Right cardiac atrium (tissue), 5 donors: ENCODE measurements at places on chromosomes 6 and 20. TPM values are rescaled to one million over a fixed set of nuclear protein-coding genes. Genes with fewer than 3 reads are reported as not detected.

The PKIB gene
- total RNA-seq: 0.51 TPM

The DNMT3B gene
- total RNA-seq: 0.28 TPM

DNA sequence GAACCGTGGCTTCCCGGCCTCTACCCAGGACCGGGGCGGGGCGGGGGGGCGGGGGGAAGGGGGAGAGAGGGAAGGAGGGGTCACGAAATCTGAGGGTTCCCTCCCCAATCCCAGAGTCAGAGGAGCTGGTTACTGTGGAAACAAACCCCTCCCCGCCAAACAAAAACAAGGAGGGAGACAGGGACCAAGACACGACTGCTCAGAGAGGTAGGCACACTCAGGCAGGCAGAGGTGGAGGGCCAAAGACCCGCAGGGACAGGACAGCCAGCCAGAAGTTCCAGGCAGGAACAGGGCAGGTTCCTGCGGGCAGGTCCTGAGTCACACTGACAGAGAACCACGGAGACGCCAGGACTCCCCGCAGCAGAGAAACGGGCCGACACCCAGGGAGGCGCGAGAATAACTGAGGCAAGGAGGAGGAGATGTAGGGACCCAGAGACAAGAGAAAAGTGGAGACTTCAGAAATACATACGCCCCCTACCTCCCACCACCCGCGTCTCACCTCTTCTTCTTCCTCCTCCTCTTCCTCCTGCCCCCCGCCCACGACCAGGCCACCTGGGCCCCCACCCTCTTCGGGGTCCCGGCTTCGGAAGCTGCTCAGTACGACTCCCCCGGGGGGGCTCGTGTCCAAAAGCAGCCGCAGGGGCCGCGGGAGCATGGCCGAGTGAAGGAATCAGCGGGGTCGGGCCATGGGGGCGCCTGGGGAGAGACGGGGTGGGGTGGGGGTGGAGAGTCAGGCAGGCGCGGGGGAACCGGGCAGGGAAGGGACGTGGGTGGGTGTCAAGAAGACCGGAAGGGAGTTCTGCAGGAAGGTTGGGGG lies 578 bp downstream of the RGL2 start:
- peak; percentile 79 for DNase-seq

DNA sequence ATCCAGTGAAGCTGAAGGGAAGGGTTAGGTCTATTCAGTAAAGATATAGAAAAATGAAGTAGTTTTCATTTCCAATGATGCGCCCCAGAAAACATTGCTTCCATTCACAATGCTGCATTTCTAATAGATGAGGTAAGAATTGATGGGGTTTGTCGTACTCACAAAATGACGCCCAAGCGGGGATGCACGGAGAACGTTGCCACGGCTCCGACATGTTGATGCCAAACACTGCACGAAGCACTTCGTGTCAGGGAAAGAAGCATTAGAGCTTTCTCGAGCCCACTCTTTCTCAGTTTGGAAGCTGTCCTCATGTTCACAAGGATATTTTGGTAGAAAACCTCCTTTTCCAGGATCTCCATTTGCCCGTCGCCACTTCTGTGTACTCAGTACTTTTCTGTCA lies 21.6 kb upstream of the MAFB start:
- peak; percentile 66 for DNase-seq

GRCh38 chr6:168972128-168972527 lies 281.5 kb downstream of the THBS2 start:
- DNase-seq: no peak

- DNase-seq: no peak
Measured at GRCh38 chr20:58637466-58638213, 13.4 kb upstream of the STX16 start.

The CRIP3 gene
- total RNA-seq: 2.2 TPM

- no peak for DNase-seq
Measured at GRCh38 chr20:24781418-24781980, 167.6 kb upstream of the CST7 start.

DNA sequence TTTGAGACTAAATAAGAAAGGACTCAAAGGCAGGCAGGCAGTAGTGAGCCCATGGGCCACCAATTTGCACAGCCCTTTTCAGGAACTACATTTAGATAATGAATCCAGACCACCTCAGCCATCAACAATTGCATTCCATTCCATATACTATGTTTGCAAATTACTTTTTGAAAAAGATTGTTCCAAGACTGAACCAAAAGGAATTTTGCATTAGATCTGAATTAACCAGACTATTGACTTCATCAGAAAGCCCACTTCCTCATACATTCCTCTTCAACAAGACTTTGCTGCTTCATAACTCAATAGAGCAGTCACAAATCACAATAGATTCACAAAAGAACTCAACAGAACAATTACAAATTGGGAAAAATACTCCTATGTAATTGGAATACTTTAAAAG lies 229.1 kb downstream of the SIM1 start:
- no peak for DNase-seq

The DYNLT2 gene
- total RNA-seq: 1.0 TPM

- DNase-seq: no peak
Measured at GRCh38 chr6:151757506-151757955, 50.0 kb upstream of the ESR1 start.

The SYCP2L gene
- total RNA-seq: 0.51 TPM

- DNase-seq: no peak
Measured at GRCh38 chr6:108502832-108503231, 57.9 kb upstream of the FOXO3 start.

DNA sequence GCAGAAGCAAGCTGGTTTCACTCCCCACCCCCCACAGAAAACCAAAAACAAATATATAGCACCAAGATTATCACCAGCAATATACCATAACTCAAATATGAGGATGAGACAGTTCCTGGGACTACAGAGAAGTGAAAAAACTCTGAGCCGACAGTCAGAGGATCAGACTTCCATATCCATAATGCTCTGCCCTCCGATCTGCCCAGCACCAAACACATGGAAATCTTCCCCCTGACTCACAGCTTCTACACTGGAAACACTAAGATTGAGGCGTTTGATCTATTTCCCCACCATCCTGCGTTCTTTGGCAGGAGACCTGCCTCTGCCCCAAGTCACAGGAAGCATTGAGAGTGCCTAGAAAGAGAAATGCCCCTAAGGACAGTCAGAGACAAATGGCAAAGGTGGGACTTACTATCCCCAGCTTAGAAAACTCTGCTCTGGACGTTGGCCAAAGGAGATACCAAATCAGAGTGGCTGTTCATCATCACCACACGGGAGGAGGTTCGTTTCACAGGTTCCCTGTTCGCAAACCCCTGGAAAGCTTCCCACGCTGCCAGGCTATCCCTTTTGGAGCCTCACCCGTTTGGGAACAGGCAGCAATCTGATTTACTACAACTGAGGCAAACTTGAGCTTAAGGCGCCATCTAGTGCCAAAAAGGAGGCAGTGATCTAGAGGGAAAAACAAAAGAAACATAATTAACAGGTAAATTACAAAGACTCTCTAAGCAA lies 48.7 kb upstream of the SRSF6 start:
- DNase-seq: no peak

The CABLES2 gene
- 14.9 TPM for total RNA-seq

DNA sequence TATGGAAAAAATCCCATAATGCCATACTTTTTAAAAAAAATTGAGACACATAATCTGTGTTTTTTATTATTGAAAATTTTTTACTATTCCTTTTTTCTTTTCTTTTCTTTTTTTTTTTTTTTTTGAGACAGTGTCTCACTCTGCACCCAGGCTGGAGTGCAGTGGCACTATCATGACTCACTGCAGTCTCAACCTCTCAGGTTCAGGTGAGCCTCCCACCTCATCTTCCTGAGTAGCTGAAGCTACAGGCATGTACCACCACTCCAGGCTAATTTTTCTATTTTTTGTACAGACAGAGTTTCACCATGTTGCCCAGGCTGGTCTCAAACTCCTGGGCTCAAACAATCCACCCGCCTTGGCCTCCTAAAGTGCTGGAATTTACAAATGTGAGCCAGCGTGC lies 100.4 kb downstream of the AFG1L start:
- DNase-seq: no peak

GRCh38 chr6:124294574-124295200 lies 491.0 kb downstream of the NKAIN2 start:
- no peak for DNase-seq

DNA sequence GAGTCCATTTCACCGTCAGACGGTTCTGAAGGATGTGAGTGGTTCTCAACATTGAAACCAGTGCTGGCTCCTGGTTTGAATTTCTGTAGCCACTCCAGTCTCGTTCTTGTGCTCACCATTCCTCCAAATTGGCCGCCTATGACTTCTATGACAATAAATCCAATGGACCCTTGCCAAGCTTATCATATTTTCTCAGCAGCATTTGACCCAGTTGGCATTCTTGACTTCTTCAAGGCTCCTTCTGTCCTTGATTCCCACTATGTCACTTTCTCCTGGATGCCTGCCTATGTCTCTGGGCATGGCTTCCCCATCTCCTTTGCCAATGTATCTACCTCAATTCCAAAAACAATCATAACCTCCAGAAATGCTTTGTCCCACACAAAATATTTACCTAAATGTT lies 756.0 kb upstream of the NRSN1 start:
- no peak for DNase-seq

- DNase-seq: no peak
Measured at GRCh38 chr6:112172540-112172939, 81.8 kb downstream of the LAMA4 start.

- DNase-seq: no peak
Measured at GRCh38 chr20:57612436-57612835, 7.8 kb downstream of the ZBP1 start.

The TBX18 gene
- total RNA-seq: 9.1 TPM

DNA sequence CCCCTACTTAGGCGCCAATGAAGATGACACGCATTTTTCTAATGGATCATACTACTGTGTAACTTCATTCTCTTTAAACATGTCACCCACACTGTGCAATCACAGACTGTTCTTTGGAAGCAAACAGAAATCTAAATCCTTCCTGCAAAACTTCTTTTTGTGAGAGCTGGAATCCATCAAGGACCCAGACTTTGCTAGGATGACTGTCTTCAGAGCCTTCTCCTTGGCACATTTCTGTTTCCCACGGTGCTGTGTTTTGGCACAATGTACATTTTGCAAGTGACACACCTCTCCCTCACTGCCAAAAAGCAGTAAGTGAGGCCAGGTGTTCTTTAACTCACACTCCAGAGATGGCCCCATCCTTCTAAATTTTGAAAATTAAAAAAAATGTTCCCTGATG lies 21.7 kb upstream of the TAGAP start:
- DNase-seq: no peak

The SLC24A3 gene
- 0.57 TPM for total RNA-seq

DNA sequence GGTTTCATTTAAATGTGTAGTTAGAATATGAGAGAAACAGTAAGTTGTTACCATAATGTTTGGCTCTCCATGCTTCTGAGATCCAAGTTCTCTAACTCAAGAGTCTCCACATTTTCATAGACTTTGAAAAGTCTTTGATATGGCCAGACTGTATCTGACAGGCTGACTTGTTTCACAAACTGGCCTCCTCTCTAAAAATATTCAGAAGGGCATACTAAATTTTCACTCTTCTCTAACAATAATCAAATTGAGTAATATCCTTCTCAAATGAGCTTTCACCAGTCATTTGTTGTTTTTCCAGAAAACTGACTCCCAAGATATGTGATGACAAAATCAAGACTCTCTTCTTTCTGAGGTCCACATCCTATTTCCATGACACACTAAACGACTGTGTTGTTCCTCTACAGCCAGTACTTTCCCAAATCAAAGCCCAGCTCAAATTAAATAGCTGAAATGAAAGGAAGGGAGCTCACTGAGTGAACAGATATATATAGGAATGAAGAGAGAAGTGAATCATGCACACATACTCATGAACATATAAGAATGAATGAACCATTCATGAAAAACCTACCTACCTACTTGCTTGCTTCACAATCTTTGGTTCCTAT lies 15.1 kb downstream of the HIVEP2 start:
- no peak for DNase-seq

- peak; percentile 55 for DNase-seq
Measured at GRCh38 chr6:32393665-32394420, 13.1 kb downstream of the BTNL2 start.

The TIAM2 gene
- 11.8 TPM for total RNA-seq

DNA sequence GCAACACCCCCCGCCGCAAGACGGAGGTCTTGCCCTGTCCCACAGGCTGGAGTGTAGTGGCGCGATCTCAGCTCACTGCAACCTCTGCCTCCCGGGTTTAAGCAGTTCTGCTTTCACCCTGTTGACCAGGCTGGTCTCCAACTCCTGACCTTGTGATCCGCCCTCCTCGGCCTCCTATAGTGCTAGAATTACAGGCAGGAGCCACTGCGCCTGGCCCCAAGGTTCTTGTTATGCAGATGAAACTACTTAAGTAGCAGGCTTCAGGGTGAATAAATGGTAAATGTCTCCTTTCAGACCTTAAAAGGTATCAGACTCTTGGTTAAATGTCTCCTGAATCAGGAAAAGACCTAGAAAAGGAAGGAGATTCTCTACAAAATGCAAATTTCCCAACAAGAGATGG lies 95.4 kb upstream of the TMEM181 start:
- no peak for DNase-seq

DNA sequence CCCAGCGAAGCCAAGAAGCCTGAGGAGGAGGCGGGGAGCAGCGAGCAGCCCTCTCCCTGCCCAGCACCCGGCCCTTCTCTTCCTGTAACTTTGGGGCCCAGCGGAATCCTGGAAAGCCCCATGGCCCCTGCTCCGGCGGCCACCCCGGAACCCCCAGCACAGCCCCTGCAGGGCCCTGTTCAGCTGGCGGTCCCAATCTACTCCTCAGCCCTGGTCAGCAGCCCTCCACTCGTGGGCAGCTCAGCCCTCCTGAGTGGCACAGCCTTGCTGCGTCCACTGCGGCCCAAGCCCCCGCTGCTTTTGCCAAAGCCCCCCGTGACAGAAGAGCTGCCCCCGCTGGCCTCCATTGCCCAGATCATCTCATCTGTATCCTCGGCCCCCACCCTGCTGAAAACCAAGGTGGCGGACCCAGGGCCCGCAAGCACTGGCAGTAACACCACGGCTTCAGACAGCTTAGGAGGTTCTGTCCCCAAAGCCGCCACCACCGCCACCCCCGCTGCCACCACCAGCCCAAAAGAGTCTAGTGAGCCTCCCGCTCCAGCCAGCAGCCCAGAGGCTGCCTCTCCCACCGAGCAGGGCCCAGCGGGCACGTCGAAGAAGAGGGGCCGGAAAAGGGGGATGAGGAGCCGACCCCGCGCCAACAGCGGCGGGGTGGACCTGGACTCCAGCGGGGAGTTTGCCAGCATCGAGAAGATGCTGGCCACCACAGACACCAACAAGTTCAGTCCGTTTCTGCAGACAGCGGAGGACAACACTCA lies 81.9 kb downstream of the SSR1 start:
- no peak for DNase-seq

DNA sequence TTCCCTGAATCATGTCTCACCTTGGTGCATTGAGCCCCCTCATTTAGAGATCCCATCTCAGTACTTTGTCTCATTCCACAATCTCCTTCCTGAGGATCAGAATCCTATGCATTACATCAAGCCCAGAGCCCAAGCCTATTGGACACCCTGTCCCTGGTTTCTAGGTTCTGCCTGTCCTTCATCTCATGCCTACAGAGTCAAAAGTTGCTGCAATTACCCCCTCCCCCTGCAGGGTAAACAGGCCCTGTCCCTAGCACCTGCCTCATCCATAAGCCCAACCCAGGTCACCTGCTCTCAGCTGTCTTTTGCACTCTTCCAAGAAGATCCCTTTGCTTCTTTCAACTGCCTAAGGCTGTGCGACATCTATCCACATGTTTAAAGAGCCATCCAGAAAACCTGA lies 93.9 kb downstream of the SPTLC3 start:
- no peak for DNase-seq

GRCh38 chr20:4158466-4159050 lies 143.2 kb upstream of the RNF24 start:
- DNase-seq: no peak

The LY6G6D gene
- total RNA-seq: not detected

The C6orf118 gene
- not detected for total RNA-seq

The GSTA1 gene
- total RNA-seq: not detected
